ENCODE measurements at places on chromosomes 2 and 18.

DNA sequence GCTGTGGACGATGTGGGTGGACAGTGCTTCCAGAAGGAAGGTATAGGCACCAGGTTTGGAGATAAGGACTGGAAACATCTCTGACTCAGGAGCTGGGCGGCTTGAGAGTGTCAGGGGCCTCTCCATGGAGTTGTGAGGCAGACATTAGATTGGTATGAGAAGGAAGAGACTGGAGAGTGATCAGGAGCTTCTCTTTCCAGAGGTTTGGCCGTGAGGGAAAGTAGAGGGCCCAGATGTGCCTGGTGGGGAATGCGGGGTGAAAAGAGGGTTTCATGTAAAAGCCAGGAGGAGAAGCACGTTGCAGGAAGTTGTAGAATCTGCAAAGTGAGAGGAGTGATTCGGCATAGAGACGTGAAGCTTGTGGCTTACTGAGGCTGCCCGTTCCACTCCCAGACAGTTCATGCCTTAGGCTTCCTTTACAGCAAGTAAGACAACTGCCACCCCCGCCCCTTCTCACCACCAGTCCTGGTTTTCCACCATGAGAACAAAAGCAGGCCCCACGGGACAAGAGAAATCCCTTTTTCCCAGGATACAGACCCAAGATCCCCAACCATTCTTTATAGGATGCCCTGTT is 166.3 kb upstream of the HDAC4 start:
- no peak for DNase-seq

GRCh38 chr2:172358691-172359556 is 68.5 kb upstream of the ITGA6 start:
- no peak for DNase-seq

DNA sequence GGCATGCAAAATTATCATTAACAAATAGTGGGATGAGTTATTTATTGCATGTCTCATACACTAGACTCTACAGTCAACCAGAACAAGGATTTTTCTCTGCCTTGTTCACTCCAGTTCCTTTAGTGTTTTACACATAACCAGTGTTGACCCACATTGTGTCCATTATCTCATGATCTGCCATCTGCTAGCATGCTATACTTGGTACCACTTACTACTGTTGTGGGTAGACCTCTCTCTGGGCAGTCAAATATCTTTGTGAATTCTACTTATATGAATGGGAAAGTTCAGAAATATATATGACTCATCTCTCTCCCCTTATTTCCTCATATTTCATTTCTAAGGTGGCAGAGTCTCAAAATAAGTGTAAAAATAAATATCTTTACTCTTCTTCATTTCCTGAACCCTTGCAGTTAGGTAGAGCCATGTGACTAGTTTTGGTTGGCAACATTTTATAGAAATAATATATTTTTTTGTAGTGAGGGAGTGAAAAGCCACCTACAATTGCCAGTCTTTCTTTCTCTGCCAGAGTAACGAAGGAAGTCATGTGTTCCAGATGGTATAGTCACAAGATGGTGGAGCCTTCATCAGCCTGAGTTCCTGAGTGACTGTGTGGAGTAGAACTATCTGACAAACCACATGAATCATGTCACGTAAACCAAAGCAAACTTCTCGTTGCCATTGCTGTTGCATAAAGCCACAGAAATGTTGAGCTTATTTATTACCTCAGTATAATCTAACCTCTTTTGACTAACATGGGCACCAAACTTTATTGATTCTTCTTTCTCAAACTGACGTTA is 704.0 kb downstream of the RNF144A start:
- DNase-seq: no peak

DNA sequence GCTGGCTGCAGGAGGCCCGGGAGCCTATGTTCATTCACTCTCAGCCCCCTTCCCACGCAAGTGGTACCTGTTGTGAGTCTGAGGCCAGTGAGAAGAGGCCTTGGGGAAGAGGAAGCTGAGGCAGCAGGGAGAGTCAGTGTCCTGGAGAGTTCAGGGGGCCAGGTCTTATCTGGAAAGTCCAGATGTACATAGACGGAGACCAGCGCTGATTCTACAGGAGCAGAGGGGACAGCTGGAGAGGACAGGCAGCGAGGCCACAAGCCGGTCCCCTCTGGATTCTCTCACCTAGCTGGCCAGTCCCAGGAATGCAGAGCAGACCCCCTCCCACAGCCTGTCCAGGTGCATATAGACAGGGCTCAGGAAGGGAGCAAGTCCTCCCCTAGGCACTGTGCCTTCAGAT is 29.1 kb upstream of the SELENOI start:
- DNase-seq: no peak

DNA sequence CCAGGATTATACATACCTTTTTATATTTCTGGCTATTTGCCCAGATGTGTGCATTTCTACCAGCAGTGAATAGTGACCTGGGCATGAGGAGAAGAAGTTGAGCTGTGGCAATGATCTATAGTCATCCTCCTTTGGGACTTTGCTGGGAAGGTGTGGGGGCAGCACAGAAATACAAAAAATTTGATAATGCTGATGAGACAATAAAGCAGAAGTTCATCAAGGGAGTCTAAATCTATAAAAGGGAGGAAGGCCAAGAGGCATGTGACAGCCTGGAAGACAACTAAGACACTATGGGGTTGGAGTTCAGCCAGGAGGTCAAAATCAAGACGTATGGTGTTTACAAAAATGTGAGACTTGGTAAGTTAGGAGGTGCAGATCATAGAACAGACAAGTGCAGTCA is 52.2 kb downstream of the FSHR start:
- no peak for DNase-seq

- DNase-seq: no peak
Observed at GRCh38 chr18:57833441-57834101, 30.5 kb upstream of the ATP8B1 start.

- no peak for DNase-seq
Observed at GRCh38 chr18:25392192-25392591, 40.2 kb upstream of the ZNF521 start.

- no peak for DNase-seq
Observed at GRCh38 chr2:192196421-192197194, 1.9 kb upstream of the TMEFF2 start.

- no peak for DNase-seq
Observed at GRCh38 chr2:8623958-8624591, 57.8 kb upstream of the ID2 start.

GRCh38 chr18:61606068-61606660 is 272.9 kb downstream of the CDH20 start:
- no peak for DNase-seq

DNA sequence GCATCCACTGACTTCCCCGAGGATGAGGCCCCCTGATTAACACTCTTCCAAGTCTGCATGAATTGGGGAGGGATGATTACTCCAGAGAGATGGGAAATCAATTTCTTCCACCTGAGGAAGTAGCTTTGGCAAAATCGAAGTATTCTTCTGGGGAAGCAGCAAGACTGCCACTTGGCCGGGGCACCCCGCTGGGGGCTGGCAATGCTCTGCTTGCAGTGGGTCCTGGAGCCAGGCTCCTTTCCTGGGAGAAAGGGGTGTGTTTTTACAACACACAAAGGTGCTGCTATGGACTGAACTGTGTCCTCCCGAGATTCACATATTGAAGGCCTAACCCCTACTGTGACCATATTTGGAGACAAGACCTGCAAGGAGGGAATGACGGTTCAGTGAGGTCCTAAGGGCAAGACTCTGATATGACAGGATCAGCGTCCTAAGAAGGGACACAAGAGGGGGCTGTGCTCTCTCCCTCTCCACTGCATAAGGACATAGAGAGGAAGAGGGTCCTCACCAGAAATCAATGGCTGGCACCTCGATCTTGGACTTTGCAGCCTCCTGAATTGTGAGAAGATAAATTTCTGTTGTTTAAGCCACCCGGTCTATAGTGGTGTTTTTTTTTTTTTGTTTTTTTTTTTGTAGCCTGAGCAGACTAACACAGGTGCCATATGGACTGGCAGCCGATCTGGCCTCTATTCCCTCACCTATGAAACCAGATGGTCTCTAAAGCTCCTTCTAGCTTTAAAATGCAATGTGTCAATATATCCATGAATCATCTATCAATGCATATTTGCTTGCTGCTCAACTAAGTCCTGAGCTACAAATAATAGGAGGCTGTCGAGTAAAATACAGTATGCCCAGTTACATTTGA is 3.6 kb upstream of the SMARCAL1 start:
- DNase-seq: no peak

GRCh38 chr2:12795851-12796250 is 79.1 kb downstream of the TRIB2 start:
- DNase-seq: no peak

DNA sequence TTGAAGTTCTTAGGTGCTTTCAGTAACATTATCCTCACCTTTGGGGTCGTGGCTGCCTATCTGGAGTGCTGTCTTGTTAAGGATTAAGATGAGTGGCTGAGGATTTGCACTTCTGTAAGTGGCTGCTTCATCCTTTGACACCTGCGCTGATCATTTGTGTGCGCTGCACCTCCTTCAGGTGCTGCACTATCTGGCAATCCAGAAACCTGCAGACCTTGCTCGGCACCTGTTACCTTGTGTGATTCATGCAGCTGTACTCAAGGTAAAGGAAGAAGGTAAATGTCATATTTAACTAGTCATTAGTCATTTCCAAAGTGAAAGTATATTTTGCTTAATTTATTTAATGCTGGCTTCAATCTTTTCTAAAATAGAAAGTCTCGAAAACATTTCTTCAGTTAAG is 110.3 kb downstream of the RAB3GAP1 start:
- no peak for DNase-seq

DNA sequence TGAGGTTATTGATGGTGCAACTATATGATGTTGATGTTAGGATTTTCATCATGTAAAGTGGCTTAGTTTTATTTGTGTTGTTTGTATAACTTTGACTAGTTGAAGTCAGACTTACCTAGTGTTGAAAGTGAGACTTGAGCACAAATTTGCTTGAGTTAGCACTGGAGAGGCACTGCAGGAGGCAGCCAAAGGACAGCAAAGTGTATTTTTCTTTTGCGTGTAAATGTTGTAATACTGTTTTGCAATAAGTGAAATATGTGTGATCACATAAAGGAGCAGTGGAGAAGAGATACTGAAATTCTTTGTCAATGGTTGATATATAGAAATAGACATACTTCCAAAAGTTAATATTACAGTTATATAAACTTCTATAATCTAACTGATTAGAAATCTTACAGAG is 332.0 kb upstream of the RAB12 start:
- DNase-seq: no peak

- no peak for DNase-seq
Observed at GRCh38 chr2:30721668-30722647, 85.3 kb downstream of the CAPN13 start.

DNA sequence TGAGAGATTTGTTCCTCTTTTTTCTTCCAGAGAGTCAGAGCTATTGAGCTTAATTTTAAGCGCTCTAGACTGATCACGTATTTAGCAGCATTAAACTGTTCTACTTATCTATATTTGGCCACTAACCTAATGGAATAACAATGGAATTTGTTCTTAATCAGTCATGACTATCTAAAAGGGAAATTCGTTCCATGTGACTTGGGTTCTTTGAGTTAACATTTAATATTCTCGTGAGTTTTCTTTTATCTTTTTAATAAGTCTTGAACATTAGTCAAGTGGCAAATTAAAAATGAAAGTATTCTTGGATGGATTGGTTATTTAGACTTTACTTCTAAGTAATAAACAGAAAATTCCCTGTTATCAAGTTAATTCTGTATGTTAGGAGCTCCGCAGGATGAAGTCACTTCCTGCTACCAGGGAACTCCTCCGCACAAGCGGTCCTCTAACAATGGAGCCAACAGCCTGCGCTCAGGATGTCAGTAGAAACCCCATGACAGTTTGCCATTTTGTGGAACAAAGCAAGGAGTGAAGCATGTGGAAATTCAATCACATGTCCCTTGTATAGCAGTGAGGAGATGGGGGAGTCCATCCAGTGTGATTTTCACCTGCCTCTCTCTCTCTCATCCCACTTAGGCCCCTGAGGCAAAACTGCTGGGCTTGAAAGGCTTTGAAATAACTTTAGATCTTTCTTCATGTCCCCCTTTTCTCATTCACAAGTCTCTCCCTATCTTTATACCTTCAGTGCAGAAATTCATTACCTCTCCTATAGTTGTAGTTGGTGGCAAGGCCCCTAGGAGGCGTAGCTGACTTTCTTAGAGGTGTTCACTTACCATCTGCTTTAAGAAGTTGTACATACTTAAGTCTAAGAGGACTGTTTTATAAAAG is 138.1 kb downstream of the WDR7 start:
- DNase-seq: peak; percentile 5

DNA sequence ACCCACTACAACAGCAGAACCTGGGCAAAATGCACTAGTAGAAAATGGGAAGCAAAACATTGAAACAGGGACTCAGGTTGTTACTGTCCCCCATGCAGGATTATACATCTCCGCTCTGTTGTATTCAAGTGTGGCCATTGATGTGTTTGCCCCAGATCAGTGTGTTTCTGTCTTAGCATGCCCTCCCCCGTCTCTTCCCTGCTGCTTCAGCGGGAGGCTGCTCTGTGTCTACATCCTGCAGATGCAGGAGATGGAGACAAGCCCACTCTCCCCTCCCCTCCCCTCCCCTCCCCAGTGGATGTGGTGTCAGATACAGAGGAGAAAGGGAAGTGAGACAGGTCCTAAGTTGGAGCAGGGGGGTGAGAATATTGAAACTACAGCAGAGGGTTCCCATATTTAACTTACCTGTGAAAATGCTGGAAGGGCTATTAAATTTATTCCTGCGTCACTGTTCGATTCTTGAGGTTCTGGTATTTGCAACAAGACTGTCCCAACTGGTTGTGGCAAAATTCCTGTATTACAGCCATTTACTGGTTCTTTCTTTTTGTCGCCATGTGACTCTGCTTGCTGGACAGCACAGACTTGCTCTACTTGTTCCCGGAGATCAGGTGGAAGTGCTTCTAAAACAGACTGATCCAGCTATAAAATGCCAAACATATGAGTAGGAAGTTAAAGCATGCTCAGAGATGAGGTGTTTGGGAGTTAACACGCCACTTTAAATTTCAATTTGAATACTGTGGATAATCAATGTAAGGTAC is 67.0 kb downstream of the EIF5B start:
- no peak for DNase-seq

- no peak for DNase-seq
Observed at GRCh38 chr2:8169443-8169842, 512.4 kb upstream of the ID2 start.

DNA sequence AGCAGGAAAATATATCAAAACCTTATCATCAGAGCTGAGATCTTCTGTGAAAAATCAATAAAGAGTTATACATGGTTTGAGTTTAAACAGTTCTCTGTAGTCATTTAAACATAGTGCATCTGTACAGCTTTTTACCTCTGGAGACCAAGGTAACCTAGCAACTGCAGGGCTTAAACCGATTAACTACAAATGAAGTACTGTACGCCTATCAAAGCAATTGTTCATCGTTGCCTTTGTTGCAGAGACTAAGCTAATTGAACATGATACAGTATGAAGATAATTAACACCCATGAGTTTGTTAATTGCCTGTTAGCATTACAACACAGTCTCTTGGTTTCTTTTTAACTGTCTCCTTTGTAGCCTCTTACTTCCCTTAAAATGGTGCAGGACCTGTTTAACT is 147.9 kb downstream of the LNPK start:
- no peak for DNase-seq
